DND-41 (cell line): ENCODE measurements at places on chromosomes 7 and 10.

DNA sequence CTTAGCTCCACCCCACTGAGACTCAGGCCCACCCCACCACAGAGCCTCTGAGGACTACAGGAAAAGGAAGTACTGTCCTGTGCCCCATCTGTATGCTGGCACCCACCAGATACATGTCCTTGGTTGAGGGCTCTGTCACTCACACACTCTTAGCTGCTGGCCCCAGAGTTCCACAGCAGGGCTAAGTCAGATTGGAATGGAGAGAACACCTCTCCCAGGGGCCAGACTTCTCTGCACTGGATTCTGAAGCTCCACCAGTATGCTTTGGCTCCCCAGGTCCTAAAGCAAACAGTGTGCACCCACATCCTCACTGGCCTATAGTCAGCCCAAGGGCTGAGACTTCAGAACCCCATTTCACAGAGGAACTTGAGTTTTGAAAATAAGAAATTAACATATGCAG, 103.2 kb upstream of the PPP2R2D start:
- DNase-seq: no peak

DNA sequence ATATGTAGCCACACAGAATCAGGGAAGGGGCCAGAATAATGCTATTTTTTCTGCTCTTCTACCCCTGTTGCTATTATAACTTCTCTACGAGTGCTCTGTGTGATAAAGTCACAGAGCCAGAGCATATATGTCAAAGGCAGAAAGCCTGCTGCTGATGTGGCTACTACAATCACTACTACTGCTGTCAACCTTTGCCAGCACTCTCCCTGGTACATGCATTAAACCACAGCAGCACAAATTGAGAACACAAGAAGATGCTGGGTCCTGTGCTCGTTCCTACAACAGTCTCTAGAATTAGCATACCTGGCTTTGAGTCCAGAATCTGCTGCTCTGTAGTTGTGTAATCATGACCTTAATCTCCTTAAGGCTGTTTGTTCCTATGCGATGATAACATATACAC, 108.6 kb downstream of the SEMA3A start:
- DNase-seq: no peak

GRCh38 chr10:84076540-84077195, 62.6 kb upstream of the GHITM start:
- peak; percentile 21 for DNase-seq

GRCh38 chr7:107201795-107202450, 33.1 kb downstream of the HBP1 start:
- peak; percentile 40 for DNase-seq

DNA sequence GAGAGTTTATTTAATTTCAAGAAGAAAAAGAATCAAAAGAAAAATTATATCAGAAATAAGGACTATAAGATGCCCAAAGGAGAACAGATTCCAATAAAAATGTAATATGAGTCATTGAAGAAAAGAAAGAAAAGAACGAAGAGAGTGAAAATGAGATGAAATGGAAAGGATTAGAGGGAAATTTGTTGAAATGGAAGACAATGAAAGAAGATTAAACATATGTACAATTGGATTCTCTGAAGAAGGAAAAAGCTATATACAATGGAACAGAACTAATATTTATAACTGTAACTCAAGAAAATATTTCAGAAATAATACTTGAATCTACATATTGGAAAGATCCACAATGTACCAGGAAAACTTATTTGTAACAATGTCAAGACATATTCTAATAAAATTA, 25.1 kb upstream of the UPP1 start:
- no peak for DNase-seq
